ENCODE measurements at places on chromosomes 1 and 21.

GRCh38 chr1:113399062-113399583 lies 8.8 kb downstream of the MAGI3 start:
- DNase-seq = no peak

- peak; percentile 30 for DNase-seq
Measured at GRCh38 chr1:207058878-207059867, 6.1 kb downstream of the PFKFB2 start.

GRCh38 chr1:101603726-101604125 lies 366.9 kb downstream of the S1PR1 start:
- DNase-seq = no peak

DNA sequence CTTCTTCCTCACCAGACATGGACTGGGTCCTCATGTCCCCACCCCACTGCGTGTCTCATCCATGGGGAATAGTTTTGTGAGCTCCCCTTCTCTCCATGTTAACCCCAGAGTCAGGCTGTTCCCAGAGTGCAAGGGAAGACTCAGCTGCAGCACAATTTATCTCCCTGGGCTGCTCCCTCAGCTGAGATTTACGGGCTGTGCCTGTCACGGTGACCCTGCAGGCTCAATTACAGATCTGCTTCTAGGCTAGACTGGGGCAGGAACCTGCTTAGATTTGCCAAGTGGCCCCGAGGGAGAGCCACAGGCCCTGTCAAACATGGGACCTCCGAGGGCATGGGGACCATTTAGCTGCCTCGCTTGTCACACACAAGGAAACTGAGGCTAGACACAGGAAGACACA lies 37.8 kb downstream of the CDCP2 start:
- DNase-seq = no peak

GRCh38 chr1:46802081-46802480 lies 3.2 kb downstream of the CYP4B1 start:
- DNase-seq = no peak

GRCh38 chr1:154578058-154578418 lies 10.5 kb downstream of the CHRNB2 start:
- DNase-seq = no peak

DNA sequence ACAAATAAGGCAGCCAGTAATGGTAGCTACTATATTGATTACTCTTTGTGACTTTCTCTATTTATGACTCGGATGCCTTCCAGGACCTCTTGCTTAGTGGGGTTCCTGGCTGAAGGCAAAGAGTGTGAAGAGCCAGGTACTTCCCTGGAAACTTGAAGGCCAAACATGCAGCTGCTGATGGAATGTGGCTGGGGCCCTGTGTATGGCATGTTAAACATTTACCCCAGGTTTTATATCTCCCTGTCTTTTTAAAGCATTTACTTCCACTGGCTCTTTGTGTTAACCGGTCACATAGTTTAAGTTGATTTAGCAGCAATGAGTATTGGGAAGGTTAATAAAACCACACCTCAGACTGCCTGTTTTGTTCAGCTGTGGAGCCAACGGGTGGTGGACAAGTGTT lies 45.7 kb upstream of the PAXBP1 start:
- DNase-seq = no peak

DNA sequence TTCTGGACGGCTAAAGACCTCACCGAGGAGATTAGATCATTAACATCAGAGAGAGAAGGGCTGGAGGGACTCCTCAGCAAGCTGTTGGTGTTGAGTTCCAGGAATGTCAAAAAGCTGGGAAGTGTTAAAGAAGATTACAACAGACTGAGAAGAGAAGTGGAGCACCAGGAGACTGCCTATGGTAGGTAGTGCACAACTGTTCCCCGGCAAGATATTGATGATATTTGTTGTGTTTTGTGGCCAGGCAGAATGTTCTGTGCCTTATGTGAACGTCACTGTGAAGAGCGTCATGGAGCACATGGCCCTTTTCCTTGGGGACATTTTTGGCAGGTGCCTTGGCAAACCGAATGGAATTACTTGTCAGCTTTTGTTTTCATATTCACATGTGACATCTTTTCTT lies 191.7 kb downstream of the DISC1 start:
- DNase-seq = no peak

DNA sequence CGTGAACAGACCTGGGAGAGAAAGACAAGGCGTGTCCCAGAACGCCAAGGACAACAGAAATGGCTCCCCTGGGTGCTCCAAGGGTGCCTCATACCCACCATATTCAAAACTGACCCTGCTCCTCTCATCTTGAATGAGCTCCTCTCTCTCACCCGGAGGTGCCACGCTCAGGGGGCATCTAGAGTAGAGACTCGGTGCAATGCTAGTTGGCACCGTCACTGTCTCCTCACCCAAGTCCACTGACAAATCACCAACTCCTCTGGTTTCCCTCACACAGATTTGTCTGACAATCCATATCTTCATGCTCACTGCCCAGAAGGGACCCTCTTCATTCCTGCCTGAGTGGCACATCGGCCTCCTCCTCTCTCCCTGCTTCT lies 5.0 kb downstream of the TMEM125 start:
- no peak for DNase-seq

GRCh38 chr1:32179193-32179442 lies 357 bp upstream of the TXLNA start:
- no peak for DNase-seq

DNA sequence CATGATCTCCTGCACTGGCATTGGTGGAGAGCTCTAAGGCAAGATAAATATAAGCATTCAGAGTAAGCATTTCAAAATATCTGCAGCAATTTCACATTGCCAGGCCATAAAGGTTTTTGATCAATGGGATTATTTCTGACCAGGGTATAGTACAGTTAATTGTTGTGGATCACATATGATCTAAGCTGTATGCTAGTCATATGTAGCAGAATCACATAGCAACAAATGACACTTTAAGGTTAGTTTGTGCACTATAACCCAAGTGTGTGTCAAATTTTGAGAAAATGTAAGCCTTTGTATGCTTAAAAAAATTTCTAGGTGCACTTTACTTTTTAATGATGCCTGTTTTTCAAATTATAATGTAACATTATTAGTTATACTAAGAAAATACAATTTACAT lies 386.0 kb upstream of the ADAMTS5 start:
- DNase-seq = no peak

- DNase-seq = peak; percentile 76
Measured at GRCh38 chr1:203629507-203630082, 3.0 kb downstream of the ATP2B4 start.

GRCh38 chr1:162854245-162854882 lies 6.6 kb downstream of the CCDC190 start:
- DNase-seq = no peak

GRCh38 chr1:52503706-52504105 lies 49.2 kb downstream of the TUT4 start:
- DNase-seq = no peak

GRCh38 chr1:165632491-165632890 lies 1.5 kb downstream of the MGST3 start:
- DNase-seq = no peak

DNA sequence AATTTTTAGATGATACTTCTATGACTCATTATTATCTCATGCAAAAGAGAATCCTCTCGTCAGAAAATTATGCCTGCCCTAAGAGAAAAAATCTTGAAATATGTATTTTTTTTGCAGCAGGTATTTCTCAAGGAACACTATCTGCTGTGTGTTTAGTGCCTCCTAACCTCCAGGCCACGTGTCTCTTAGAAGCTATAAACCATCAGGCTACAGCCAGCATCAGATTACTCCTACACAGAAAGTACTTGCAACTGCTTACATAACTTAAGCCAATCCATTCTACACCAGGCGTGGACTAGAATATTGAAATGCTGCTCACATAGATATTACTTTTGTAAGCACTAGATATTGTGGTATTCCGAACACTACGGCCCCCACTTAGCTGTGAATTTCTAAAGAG lies 933.4 kb downstream of the PLA2G4A start:
- no peak for DNase-seq

- DNase-seq = no peak
Measured at GRCh38 chr1:64984106-64984505, 17.8 kb upstream of the JAK1 start.

DNA sequence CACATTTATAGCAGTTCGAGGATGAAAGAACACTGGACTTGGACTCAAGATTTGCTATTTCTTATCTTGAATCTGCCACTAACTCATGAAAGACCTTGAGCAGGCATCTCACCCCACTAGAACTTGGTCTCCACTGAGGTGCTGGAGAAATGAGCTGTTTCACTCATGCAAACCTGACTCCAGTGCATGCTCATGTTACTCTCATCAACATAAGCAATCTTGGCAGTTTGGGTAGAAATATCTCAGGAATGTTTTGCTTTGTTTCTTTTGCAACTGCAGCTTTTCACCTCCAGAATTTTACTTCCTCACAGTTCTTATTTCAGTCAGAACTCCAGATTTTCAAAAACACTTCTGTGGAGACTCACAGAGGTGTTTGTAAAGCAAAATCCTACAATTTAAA lies 46.2 kb upstream of the DAB1 start:
- DNase-seq = no peak

GRCh38 chr1:64060611-64061302 lies 142.7 kb upstream of the UBE2U start:
- no peak for DNase-seq

DNA sequence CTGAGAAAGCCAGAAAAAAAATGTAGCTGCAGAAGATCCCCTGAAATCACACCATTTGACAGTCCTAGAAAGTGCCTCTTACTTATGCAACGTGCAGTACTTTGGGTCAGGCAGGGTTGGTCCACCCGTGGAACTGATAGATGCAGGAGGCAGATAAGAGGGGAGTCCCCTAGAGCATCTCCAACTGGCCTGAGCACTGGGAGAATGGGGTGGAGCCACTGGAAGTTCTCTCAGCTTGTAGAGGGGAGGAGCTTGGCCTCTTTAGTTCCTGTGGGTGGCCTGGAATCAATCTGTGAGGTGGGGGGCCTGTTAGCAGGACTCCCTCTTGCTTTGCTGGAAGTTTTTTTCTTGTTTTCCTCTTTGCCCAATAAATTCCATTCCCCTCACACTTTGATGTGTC lies 335.7 kb upstream of the NCAM2 start:
- peak; percentile 21 for DNase-seq

DNA sequence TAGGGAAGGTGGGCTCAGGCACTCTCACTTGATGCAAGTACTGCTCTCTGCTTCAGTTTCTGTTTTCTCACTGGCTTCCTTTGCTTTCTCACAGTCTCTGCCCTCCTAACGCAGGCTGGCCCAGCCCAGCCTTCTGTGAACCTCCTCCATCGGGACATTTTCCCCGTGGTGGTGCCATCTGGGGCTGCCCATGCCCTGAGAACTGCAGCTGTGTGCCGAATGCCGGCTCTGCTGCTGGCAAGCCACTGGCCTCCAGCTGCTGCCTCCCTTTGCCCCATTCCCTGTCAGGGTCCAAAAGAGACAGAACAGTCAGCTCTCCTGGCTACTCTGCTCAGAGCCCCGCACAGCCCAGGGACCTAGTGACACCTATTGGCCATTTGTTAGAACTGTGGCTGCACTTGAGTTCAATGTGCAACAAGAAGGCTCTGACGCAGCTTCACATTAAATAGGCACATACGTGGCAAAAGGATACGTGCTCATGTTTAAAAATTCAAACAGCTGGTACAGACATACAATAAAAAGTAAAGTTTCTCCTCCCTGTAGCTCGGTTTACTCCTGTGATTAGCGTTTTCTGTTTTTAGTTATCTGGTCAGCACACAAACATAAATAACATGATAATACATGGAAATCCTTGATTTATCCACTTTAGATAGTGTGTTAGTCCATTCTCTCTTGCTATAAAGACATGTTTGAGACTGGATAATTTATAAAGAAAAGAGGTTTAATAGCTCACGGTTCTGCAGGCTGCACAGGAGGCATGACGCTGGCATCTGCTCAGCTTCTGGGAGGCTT lies 46.6 kb downstream of the FCRL5 start:
- peak; percentile 78 for DNase-seq

DNA sequence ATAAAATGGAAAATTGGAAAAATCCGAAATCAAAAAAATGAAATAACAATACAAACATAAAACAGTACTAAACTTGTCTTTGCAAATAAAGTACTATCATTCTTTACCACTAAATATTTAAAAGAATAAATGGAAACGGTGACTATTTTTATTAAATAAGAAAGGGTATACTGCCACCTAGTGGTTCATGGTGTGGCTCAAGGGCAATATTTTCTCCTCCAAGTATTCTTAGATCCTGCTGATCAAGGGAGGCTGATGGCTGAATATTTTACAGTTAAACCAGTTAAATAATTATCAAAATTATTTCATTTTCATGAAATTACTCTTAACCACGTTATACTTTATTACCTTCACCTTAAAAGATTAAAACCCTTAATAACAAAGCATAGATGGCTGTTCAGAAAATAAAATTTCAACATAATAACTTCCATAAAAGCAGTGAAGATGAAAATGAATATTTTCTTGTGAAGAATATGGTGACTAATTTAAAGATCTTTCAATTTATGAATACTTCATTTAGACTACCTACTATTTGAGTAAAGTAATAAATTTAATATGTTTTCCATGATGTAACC lies 1793.9 kb downstream of the NCAM2 start:
- no peak for DNase-seq

- DNase-seq = no peak
Measured at GRCh38 chr1:232974971-232975370, 24.6 kb downstream of the NTPCR start.

Measured in ELF-1 (cell line).